ENCODE measurements at places on chromosomes 7 and 10. TPM values are rescaled to one million over a fixed set of nuclear protein-coding genes. Genes with fewer than 3 reads are reported as not detected.

ITGB8 gene
- total RNA-seq: 32.9 TPM

GRCh38 chr10:80580638-80581468 is 43.2 kb downstream of the SH2D4B start:
- no peak for DNase-seq

DNA sequence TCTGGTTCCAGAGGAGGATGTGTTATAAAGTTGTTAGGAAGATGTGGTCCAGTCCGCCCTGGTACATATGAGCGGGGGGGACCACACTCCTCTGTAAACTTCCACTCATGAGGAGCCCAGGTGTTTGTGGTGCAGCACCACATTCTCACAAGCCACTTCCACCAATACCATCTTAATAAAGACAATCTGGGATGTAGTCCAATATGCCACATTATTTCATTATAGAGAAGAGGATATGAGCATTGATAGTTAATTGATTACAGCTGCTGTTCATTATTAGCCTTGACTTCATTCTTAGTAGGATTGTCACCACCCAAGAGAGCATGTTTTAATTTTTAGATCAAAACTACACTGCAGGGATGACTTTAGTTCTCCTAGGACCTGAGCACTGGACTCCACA is 40.5 kb downstream of the ERCC6 start:
- no peak for DNase-seq

BAIAP2L1 gene
- 11.1 TPM for total RNA-seq

- peak; percentile 57 for DNase-seq
These were observed 147.3 kb downstream of the CELF2 start for GRCh38 chr10:11164803-11165590.

DNA sequence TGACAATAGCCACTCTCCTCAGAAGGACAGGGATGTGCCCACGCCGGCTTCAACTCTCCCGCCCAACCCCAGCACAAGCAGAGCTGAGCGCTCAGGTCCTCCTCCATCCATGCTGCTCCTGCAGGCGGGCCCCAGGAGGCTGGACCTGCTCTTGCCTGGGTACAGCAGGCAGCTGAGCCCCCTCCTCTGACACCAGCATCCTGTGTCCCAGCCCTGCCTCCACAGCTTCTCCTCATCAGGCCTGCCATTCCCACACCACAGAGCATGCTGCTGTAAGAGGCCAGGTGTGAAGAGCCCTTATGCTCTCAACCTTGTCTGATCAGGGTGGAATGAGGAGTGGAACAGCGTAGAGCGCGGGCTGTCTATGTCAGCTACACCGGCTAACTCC is 302.2 kb downstream of the PTPRN2 start:
- DNase-seq: no peak

GRCh38 chr7:128031901-128032604 is 816 bp upstream of the LRRC4 start:
- DNase-seq: peak; percentile 91

TMEM229A gene
- not detected for total RNA-seq

GRCh38 chr10:112951359-112952281 is 1.6 kb downstream of the TCF7L2 start:
- peak; percentile 59 for DNase-seq

- peak; percentile 19 for DNase-seq
These were observed 770.9 kb downstream of the TNS3 start for GRCh38 chr7:46810986-46811385.

- DNase-seq: peak; percentile 87
These were observed 21.0 kb downstream of the ZCWPW1 start for GRCh38 chr7:100407285-100408180.

DNA sequence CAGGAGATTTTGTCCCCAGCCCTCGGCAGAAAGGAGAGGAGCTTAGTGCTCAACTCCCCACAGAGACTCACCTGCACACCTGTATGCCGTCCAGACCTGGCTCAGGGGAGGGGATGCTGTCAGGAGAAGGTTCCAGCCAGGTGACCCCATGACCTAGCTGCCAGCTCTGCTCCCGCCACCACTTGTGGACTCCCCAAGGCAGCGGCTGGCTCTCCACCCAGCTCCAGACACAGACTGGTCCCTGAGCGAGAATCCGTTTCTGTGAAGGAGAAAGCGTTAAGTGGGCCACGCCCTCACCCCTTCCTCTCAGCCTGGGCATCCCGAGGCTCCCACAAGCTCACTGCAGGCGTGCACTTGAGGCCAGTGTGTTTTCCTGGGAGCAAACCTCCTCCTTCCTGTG is 76.4 kb downstream of the RGS10 start:
- DNase-seq: no peak

SFTPA1 gene
- total RNA-seq: not detected

GRCh38 chr10:58554316-58554715 is 41.6 kb downstream of the BICC1 start:
- no peak for DNase-seq

RNF133 gene
- total RNA-seq: not detected

- DNase-seq: peak; percentile 46
These were observed 42.5 kb downstream of the PPP1R3C start for GRCh38 chr10:91590142-91590903.

GRCh38 chr10:70198696-70199466 is 28.6 kb upstream of the SAR1A start:
- DNase-seq: no peak

GRCh38 chr10:35216303-35216905 is 89.8 kb downstream of the CREM start:
- DNase-seq: no peak

DNA sequence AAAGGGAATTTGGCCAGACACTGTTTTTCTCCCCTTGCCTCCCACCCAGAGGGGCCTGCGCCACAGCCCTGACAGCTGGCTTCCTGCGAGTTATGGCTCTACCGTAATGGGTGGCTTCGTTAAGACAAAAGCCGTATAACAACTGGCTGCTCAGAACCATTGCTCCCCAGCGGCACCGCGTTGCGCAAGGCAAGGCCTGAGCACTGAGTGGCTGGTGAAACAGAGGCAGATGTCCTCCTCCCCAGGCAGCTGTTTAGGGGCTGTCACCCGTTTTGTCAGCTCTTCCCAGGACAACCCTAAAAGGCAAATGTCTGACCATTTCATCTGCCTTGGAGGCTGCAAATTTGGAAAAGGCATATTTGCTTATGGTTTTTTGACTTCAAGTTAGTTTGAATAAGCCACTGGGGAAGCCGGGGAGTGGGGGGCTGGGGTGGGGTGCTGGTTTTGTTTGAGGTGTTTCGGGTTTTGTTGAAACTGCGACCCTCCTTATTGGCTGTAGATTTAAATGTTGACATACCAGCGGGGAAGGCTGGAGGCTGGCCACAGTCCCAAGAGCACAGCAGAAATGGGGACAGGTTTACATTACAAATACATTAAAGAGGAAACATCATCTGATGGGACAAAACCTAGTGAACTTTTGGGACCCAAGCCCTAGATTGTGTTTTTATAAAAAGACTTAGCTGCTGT is 681 bp upstream of the SPOCK2 start:
- no peak for DNase-seq

- no peak for DNase-seq
These were observed 35.4 kb upstream of the ARMS2 start for GRCh38 chr10:122419016-122419415.

TCAF2 gene
- 1.3 TPM for total RNA-seq

GRCh38 chr10:119908166-119908565 is 15.6 kb downstream of the SEC23IP start:
- no peak for DNase-seq

DNA sequence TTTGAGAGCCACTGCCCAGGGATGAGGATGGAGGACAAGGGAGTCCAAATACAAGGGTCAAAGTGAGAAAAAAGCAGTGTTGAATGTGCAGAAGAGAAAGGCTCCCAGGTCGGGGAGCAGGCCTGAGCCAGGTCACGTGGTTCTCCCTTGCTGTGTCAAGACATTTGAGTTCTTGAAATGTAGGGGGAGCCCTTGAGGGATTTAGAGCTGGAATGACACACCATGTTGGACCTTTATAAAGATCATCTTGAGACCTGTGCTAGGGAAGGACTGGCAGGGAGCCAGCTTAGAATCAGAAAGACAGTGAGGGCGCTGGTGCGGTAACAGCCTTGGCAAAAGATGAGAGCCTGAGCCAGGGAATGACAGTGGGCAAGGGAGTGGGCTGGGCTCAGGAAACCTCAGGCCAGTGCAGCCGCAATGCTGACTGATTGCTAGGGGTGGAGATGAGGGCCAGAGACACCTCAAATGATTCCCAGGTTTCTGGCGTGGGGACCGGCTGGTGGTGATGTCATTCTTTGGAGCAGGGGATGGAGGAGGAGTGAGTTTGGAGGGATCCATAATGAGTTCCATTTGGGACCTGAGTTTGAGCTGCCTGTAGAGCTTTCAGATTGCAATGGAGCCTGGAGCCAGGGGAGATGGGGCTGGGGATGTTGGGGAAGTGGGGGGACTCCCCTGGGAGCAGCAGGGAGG is 120.1 kb downstream of the PTPN20 start:
- peak; percentile 31 for DNase-seq

- DNase-seq: no peak
These were observed 233.7 kb downstream of the DGKI start for GRCh38 chr7:137613006-137613525.

- DNase-seq: no peak
These were observed 51.7 kb downstream of the DIP2C start for GRCh38 chr10:637771-638195.

CNPY1 gene
- total RNA-seq: 1.7 TPM

GOT1 gene
- 38.8 TPM for total RNA-seq

DNA sequence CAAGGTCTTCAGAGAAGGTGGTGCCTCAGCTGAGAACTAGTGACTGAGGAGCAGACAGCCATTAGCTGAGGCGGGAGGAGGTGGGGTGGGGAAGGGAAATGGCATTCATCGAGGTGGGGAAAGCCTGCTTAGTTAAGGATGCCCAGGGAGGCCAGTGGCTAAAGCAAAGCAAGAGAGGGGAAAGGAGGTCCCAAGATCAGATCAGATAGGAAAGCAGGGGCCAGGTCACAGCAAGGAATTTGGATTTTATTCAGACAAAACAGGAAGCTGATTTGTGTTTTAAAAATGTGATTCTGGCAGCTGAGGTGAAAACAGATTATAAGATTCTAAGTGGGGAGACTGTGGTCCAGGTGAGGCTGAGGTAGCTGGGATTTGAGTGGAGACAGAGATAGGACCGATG is 45.8 kb downstream of the CNNM1 start:
- DNase-seq: no peak

- no peak for DNase-seq
These were observed 88.6 kb downstream of the VWDE start for GRCh38 chr7:12315049-12315448.

- peak; percentile 94 for DNase-seq
These were observed at the start of gene TCF7L2 for GRCh38 chr10:112949875-112950507. Gene TCF7L2, plus strand, starts transcription at chr10:112950247. Its CDS starts 510 bp downstream, at chr10:112950757.

LIPF gene
- not detected for total RNA-seq

GRCh38 chr7:3657206-3657605 is 356.2 kb downstream of the SDK1 start:
- DNase-seq: no peak

DNA sequence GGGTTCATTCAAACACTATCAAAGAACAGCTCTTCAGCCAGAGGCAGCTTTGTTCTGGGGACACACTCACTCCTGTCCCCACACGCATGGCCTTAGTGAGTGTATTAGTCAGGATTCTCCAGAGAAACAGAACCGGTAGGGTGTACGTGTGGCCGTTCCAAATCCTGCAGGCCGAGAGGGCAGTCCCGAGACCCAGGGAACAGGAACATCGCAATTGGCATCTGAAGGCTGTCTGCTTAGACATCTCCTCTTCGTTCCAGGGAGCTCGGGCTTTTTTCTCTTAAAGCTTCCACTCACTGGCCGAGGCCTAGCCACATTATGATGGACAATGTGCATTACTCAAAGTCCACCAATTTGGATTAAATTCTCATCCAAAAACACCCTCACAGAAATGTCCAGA is 523.3 kb downstream of the GLRX3 start:
- no peak for DNase-seq

DNA sequence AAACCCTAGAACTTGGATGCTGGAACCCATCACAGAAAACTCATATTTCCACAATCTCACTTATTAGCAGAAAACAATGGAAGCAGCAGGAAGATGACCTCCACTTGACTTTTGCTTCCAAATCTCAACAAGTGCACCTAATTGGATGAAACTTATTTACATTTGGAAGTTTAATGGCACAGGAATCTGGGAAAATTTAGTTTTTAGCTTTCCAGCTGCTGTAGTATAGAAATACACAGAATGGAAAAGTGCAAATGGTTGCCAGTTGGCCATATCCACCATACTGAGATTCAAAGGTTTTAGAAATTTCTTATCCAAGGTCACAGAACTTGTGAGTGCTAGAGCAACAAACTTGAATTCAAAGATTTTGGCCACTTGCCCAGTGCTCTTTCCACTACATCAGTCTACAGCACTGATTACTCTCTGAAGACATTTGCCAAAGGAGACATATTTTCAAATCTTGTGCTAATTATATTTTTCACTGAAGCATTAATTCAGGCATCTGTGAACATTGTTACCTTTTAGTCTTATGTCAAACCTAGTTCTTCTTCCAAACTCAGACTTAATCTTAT is 9.3 kb upstream of the AHR start:
- DNase-seq: peak; percentile 35

- DNase-seq: no peak
These were observed 633.9 kb upstream of the MBL2 start for GRCh38 chr10:53406532-53406931.

MINDY3 gene
- 21.2 TPM for total RNA-seq

- DNase-seq: no peak
These were observed 1120.6 kb downstream of the SORCS1 start for GRCh38 chr10:106043863-106044262.

DNA sequence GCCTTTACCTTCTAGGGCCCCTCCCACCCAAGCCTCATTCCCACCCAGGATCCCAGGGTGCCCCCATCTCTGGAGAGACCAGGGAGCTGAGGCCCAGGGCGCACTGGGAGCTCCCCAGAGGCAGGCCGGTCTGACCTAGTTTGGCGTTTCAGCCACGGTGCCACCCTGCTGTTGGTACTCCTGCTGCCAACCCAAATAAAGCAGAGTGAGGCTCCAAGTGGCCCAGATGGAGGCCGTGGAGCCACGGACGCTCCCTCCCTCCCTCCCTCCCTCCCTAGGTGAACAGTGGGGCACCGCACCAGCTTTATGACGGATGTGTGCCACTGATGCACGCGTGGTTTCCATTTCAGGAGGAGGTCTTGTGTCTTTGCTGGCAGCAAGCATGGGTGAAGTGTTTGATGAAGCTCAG is 1.8 kb downstream of the INPP5A start:
- no peak for DNase-seq

- no peak for DNase-seq
These were observed 263.7 kb downstream of the IPMK start for GRCh38 chr10:58003945-58004344.

- DNase-seq: no peak
These were observed 251.5 kb downstream of the TRIL start for GRCh38 chr7:28706584-28706983.
